Epithelial cell of alveolus of lung (primary cell): ENCODE measurements at places on chromosomes 6 and 20. TPM values are rescaled to one million over a fixed set of nuclear protein-coding genes. Genes with fewer than 3 reads are reported as not detected.

PAQR8 gene
- total RNA-seq: 2.2 and 5.4 TPM in 2 replicates

SLC4A11 gene
- 0.72 and 0.78 TPM in 2 replicates for total RNA-seq

TMEM244 gene
- not detected in 2 replicates for total RNA-seq

SAYSD1 gene
- total RNA-seq: 9.4 and 13.4 TPM in 2 replicates

PSORS1C1 gene
- under 0.01 and 0.16 TPM in 2 replicates for total RNA-seq
